ENCODE measurements at places on chromosomes 5 and 9.

DNA sequence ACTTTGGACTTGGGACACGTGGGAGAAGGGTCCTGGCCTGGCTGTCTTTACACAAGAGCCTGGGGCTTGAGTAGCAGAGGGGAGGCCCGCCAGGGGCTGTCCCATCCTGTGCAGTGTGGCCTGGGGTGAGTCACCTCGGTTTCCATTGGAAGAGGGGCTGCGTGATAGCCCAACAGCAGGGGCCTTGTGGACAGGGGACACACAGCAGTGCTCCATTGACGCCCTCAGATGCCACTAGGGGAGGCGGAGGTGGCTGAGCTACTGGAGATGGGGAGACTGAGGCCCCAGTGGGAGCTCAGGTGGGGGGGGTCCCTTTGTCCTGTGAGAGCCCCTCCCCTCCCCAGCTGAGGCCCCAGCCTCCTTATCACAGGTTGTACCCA, 50.0 kb upstream of the RNU6ATAC start:
- DNase-seq = no peak

GRCh38 chr5:57750282-57750681, 267.7 kb upstream of the ACTBL2 start:
- DNase-seq = no peak

DNA sequence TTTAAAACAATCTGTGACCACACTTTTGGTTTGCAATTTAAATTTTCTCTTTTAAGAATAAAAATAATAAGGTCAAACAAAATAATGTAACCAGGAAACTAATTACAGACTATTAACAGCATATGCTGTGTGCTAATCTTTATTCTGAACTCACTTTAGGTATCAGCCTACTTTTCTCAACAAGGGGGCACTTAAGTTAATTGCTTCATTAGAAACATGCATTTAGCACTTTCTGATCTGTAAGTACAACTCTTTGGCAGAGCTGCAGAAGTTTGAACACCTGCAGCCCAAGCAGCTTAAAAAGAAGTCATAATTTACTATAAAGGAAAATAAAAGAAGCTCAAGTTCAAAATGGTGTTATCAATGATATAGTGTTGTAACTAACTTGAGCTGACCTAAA, 21.7 kb downstream of the XRCC4 start:
- no peak for DNase-seq

- no peak for DNase-seq
Observed at GRCh38 chr5:1144089-1144488, 32.2 kb upstream of the SLC12A7 start.

All from Ammon's horn (tissue), 1 donor.